ENCODE measurements at places on chromosomes 2 and 18. TPM values are rescaled to one million over a fixed set of nuclear protein-coding genes. Genes with fewer than 3 reads are reported as not detected.
A peak's percentile ranks its signal among the peaks of the same experiment; 100 is the strongest.

The KCNF1 gene
- 0.36 TPM for total RNA-seq

- no peak for DNase-seq
Observed at GRCh38 chr2:3639015-3639630, 18.9 kb upstream of the ALLC start.

DNA sequence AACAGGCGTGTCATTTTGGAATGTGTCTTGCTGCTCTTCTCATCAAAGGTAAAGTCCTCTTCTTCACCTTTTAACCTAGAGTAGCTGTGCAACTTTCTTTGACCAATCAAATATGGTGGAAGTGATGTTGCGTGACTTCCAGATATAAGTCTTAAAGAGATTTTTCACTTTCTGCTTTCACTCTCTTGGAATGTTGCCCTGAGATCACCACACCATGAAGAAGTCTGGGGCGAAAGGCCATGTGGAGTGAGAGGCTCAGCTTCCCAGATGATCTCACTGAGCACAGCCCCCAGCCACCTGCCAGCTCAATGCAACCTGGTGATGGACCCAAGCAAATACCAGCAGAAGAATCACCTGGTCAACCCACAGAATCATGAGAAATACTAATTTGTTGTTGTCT, 7.1 kb upstream of the GALNT3 start:
- DNase-seq: peak; percentile 60

The ATL2 gene
- total RNA-seq: 77.5 TPM

- DNase-seq: no peak
Observed at GRCh38 chr2:232459419-232460035, 3.6 kb downstream of the ALPI start.

DNA sequence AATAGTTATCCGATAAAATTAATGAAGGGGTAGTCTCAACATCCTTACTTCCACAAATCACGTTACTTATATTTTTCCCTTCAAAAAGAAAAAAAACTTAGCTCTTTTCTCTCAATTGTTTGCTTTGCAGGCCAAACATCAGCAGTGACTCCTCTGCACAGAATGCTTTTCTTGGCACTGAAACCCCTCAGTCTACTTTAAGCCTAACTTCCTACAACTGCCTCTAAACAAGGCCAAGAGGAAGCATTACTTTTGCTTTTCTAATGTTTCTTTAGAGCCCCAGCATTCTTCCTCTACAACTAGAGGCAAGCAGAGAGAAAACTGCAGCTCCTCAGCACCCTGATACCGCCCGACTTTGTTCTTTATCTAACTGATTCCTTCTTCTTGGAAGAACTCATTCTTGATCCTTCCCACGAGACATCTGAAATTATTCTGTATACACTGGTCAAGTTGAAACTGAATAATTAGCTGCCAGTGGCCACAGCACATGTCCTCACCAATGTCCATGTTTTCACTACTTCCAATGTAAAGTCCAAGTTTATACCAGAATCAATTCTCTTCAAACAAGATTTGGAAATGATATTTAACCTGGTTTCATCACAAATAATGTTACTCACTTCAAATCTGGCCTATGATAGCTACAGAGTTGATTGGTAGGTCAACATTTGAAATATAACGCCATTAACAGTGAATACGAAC, 55.3 kb downstream of the DTNB start:
- DNase-seq: no peak

The SCYGR4 gene
- total RNA-seq: not detected

The ARMC9 gene
- total RNA-seq: 21.3 TPM

DNA sequence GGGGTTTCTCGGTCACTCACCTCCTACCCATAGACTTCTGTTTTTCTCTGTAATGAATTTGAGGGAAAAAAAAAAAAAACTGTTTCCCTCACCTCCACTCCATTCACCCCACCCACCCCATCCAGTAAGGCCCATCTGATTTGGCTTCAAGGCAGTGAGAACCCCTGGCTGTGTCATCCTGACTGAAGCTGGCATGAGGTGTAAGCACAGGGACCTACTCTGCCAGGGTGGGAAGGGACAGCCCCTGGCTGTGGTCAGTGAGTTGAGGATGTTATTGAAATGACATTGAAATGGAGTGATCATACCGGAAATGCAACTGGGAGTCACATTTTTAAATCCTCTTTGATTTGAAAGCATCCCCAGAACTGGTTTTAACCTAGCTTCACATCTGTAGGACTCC, 19.1 kb upstream of the BCL2L11 start:
- DNase-seq: no peak

DNA sequence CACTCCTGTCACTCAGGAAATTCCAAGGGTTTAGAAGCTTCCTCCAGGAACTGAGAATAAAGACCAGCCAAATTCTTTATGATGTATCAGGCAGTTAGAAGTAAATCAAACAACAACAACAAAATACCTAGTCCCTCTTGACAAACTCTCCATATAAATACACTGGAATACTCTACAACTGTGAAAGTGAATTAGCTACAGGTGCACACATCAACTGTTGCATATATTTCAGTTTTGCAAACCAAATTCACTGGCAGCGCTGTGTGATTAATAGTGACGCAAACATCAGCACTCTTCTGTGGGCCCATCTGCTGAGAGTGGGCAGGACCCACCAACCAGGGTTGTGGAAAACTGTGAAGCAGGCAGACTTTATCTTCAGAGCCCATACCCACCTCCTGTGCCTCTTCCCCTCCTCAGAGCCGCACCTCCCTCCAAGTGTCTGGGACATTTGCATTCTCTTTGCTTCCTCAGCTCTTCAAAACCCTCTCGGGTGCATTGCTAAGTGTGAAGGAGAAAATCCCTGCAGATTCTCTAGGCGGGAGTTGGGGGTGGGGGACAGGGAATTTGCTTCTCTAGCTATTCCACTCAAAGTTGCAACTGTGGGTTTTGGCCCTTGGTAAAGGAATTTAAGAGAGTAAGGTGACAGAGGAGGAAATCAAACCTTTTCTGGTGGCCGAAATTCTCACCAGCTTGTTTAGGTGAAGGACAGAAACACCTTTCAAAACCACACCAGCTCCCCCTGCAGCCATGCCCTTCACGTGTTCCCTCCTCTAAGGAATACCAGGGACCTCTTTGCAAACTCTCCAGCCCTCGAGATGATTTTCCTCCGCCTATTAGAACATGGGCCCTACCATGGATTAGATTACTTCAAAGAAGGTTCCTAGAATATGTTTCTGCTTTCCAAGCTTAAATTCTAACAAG, 119.3 kb downstream of the MRO start:
- no peak for DNase-seq

DNA sequence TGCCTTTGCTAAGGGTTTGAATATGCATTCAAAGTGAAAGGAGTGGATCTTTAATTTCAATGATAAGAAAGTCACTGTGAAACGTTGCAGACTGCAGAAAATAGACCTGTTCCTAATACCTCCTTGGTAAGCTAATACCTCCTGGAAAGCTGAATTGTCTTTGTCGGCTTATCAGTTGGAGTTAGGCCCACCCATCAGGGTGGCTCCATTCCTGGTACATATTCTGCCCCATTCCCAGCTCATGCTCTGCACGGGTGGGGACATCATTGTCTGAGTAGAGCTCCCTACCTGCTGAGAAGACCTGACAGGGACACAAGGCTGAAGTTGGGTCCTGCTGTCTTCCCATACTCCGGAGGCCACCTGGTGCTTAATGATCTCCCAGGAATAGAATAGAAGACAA, 203.3 kb downstream of the EN1 start:
- no peak for DNase-seq

DNA sequence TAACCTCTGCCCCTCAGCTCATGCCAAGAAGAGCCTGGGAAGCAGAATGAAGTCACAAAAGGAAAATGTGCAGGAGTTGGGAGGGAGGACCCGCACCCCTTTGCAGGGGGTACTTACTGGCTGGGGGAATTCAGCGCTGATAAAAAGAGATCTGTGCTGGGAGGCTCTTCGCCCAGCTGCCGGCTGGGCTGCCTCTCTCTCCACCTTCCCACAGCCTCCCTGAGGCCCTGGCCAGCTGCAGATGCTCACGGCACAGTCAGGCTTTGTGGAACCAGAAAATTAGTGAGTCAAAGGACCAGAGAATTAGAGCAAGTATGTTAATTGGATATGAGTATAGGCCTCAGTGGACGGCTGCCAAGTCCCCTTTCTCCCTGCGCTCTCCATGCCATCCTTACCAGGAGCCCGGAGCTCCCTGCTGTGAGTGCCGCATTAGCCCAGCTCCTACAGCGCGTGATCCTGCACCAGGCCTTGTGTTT, 181.7 kb upstream of the SH3BP4 start:
- DNase-seq: no peak
